ENCODE measurements at places on chromosomes 3 and 15.

GRCh38 chr15:86916671-86917360 lies 837.1 kb downstream of the AGBL1 start:
- DNase-seq = no peak

DNA sequence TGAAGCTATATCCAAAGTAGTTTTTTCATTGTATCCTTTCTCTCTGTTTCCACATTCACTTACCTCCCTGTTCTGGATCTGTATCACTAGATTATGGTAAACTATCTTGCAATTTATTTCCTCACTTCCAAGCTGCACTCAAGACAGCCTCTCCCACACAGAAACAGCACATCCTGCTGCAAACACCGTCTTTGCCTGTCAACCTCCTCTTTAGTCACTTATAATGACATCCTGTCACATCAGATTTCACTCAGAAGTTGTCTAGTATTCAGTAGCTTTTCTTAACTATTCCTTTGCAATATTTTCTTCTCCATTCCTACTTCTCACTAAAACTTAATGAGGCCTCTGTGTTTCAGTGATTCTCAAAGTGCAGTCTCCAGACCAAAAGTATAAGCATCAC lies 490.8 kb downstream of the IGSF11 start:
- no peak for DNase-seq

DNA sequence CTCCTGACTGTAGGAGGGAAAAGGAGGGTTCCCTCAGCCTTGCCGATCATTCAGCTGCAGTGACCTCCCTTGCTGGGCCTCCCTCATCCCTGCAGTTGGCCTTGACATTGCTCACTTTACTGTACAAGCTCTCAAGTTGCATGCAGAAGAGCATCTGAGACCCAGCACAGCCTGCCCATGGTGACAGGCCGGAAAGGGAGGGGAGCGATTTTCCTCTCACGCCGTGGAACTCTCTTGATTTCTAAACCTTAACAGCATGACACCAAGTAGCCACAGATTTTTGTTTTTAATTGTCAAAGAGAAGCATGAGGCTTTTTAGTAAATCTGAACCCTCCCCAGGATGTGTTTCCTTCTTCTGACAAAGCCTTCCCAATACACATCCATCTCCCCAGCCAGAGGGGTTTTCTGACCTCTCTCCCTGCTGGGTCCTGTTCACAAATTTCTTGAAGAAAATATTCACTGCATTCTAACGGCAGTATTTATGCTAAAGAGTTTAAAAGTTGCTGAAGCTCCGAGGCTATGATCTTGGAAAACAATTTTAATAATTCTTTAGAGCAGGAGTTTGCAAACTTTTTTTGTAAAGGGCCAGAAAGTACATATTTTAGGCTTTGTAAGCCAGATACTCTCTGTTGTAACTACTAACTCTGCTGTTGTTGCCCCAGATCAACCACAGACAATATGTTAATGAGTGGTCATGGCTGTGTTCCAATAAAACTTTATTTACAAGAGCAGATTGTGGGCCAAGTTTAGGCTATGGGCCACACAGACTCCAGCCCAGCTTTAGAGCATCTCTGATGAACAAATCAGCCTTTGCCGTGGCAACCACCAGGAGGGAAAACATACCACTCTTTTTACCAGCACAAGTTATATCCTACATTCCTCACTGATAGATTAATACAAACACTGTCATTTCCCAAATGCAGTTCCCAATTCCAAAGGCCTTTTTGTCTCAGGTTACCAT lies 34.8 kb downstream of the LMCD1 start:
- peak; percentile 66 for DNase-seq

DNA sequence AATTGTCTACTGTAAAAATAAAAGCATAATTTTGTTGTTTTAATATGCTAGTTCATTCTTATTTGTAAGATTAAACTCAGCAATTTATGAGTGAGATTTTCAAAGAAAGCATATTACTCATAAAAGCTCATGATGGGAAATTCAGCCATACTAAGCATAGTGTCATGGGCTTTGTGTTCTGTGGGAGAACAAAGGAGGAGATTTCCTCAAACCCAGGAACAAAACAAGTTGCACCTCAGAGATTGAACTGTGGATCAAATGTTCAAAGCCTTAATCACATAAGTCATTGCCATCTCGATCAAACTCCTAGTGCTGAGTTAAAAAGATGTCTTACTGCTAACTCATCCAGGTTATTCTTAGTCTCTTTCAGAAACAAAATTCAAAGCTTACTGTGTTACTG lies 85.6 kb upstream of the PDZRN3 start:
- no peak for DNase-seq

GRCh38 chr15:51314391-51315337 lies 23.7 kb downstream of the CYP19A1 start:
- no peak for DNase-seq
